Gastrocnemius medialis (tissue), 4 donors: ENCODE measurements at places on chromosomes 4 and X. TPM values are rescaled to one million over a fixed set of nuclear protein-coding genes. Genes with fewer than 3 reads are reported as not detected.

DNA sequence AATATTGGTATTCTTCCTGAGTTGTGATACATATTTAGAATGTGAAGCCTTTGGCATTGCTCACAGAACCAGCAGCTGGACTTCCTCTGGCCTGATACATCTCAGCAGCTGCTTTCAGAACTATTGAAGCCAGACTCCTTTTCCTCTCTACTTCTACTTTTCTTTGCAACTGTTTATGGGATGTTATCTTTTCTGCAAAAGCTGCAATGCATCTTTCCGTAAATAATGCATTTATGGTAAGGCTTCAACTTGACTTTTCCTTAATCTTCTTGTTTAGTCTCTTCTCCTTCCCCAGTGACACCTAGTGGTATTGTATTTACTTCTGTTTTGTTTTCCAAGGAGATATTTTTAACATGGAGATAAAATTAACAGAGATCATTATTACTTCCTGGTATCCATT lies 1548.7 kb downstream of the PCDH7 start:
- DNase-seq, result no peak

- no peak for DNase-seq
Measured at GRCh38 chr4:154719087-154719486, 24.7 kb upstream of the LRAT start.

GRCh38 chrX:37424000-37424429 lies 74.9 kb downstream of the PRRG1 start:
- DNase-seq, result no peak

DRP2 gene
- total RNA-seq, result not detected

SPANXB1 gene
- not detected for total RNA-seq

DNA sequence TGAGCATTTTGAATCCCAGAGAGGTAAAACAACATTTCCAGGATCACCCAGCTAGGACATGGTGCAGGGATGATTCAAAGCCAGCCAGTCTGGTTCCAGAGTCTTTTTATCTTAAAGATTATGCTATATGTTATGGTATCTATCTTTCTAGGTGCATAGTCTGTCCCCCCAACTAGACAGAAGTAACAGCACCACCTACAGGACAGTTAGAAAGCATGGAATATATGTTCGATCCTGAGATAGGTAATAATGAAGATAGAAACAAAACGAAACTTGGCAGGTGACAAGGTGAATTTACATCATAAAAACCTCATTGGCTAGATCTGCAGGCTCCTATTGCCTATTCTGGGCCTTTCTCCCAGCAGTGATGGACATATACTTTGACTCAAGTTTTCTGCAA lies 723.2 kb downstream of the SMARCA1 start:
- DNase-seq, result no peak

- no peak for DNase-seq
Measured at GRCh38 chrX:10240918-10241317, 84.1 kb downstream of the CLCN4 start.

- DNase-seq, result no peak
Measured at GRCh38 chrX:99820197-99820596, 589.9 kb downstream of the PCDH19 start.

NAA11 gene
- total RNA-seq, result not detected

DNA sequence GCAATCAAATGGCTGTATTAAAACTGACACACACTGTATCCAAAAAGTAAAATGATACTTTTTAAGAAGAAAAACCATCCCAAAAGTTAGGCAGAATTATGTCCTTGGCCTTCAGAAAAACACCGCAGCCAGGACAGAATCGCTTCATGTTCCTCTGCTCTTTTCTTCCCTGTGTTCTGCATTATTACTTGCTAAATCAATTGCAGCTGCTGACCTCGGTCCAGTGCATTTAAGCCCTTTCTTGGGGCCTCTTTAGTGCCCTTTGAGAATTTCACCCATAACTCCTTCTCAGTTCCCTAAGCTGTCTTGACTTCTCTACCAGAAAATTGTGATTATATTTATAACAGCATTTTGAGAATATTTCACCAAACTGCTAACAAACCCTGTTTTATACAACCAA lies 696.9 kb downstream of the PCDH7 start:
- no peak for DNase-seq

- DNase-seq, result no peak
Measured at GRCh38 chr4:108213308-108213707, 44.6 kb upstream of the LEF1 start.

DNA sequence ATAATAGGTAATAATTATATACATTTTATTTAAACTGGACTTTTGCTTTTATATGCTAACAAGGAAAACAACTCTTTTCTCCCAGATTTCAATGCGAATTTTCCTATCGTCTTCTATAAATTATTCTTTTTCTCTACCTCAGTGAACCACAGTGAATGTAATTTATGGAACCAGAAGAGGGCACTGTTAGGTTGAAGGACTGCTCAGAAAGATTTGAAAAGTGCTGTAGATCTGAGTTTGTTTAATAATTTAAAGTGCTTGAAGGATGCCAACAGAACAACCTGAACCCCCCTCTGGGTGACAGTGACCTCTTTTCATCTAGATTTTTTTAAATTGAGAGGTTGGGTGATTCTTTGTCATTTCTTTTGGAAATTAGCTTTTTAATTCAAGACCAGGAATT lies 54.9 kb downstream of the PHOX2B start:
- DNase-seq, result no peak

DNA sequence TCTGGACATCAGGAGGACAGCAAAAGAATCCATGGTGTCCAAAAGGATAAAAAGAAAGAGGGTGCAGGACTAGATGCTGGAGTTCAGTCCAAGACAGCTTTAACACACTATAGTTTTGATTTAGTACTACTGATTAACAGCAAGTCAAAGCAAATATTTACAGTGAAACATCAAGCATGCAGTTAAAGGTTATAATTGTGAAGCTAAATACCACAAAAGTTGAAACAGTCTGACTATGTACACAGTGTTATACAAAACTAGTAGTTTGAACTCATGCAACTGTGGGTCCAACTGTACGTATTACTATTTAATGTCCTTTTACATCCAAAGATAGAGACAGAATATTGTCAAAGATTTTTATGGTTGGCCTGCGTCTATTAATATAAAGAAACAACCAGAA lies 57.6 kb downstream of the CHIC2 start:
- no peak for DNase-seq

GABRE gene
- total RNA-seq, result 1.4 TPM

GRCh38 chr4:41189666-41190065 lies 24.7 kb downstream of the APBB2 start:
- no peak for DNase-seq

- no peak for DNase-seq
Measured at GRCh38 chr4:65023883-65024670, 614.8 kb upstream of the TECRL start.

DNA sequence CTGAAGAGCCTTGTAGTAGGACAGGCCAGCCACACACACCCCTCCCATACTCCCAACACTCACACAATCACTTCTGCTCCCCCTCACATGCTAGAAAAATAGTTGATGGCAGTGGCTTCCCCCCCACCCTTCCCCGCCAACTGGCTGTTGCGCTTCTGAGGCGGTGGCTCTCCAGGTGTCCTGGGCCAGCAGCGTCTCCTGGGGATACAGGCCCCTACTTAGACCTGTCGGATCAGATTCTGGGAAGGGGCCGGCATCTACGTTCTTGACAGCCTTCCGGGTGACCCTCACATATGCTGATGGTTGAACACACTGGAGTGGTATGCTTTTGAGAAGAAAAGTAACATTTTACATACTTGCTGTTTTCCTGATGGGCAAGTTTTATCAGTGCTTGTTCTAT lies 39.9 kb downstream of the TNIP2 start:
- DNase-seq, result no peak

- DNase-seq, result no peak
Measured at GRCh38 chr4:57633212-57633859, 523.2 kb upstream of the IGFBP7 start.

DNA sequence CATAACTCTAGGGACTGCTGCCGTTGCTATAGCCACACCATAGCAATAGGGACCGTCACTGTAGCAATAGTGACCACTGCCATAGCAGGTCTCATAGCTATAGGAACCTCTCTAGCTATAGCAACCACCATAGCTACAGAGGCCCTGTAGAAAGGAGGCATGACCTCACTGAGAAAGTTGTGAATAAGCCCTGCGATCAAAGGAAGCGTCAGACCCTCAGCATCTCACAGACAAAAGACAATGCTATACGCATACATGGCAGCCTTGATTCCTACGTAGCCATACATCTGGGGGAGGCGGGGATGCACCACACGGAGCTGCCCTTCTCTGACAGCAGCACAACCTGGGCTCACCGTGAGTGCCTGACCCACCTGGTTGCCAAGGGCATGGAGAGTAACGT lies 88.5 kb downstream of the MTMR1 start:
- no peak for DNase-seq

DNA sequence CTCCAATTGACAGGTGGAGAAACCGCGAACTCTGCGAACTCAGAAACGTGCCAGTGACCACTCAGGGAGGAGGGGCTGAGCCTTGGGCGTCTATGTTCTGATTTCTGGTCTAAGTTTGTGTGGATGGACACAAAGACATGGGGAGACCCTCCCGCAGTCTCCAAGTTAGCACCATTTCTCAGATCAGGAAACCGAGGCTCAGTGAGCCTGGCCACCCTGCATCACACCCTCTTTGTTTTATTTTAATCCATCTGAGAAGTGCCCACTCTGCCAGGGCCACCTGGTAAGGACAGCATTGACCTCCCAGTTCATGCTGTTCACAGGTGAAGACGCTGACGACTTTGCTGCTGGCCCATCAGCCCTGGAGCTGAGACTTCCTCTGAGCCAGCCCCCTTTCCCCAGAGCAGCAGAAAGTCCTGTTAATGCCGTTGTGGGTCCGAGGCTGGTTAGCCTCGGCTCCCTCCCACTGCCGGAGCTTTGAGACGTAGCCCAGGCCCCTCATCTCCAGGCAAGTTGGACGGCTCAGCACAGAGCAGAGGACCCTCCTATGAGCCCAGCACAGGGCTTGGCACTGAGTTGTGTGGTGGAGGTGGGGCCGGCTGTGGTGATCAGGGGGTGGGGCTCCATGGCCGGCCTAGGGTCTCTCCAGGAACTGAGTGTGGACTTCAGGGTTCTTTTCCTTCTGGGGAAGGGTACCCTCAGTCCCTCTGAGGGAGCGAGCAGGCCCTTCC lies 43.7 kb downstream of the PSAPL1 start:
- no peak for DNase-seq

- no peak for DNase-seq
Measured at GRCh38 chr4:152680988-152681603, 1.3 kb upstream of the TMEM154 start.

DNA sequence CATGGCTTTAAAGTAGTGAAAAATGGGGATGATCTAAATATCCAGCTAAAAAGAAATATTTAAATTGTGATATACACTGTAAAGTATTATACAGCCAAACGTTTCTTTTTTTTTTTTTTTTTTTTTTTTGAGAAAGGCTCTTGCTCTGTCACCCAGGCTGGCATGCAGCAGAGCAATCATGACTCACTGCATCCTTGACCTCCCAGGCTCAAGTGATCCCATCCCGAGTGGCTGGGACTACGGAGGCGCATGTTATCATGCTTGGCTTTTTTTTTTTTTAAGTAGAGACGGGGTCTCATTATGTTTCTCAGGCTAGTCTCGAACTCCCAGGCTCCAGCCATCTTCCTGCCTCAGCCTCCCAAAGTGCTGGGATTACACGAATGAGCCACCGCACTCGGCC lies 17.1 kb downstream of the SMIM14 start:
- peak; percentile 13 for DNase-seq

GRCh38 chr4:103895876-103896465 lies 176.2 kb upstream of the TACR3 start:
- no peak for DNase-seq

- no peak for DNase-seq
Measured at GRCh38 chr4:126541820-126542219, 1090.9 kb upstream of the INTU start.

REST gene
- total RNA-seq, result 22.6 TPM

DNA sequence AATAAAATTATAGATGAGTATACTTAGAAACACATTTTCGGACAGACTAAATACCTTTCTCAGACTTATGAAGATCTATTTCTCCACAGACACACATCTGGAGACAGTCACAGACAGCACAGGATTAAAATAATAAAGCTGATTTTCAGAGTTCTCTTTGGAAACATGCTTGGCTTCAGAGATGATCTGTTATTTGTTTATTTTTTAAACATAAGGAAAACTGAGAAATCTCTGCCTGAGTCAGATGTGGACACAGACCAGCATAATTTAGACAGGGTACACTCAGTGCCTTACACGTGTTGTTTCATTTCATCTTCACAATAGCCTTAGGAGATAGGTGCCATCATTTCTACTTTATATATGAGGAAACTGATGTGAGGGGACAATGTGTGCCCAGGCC lies 92.1 kb downstream of the SLC9A7 start:
- no peak for DNase-seq

DNA sequence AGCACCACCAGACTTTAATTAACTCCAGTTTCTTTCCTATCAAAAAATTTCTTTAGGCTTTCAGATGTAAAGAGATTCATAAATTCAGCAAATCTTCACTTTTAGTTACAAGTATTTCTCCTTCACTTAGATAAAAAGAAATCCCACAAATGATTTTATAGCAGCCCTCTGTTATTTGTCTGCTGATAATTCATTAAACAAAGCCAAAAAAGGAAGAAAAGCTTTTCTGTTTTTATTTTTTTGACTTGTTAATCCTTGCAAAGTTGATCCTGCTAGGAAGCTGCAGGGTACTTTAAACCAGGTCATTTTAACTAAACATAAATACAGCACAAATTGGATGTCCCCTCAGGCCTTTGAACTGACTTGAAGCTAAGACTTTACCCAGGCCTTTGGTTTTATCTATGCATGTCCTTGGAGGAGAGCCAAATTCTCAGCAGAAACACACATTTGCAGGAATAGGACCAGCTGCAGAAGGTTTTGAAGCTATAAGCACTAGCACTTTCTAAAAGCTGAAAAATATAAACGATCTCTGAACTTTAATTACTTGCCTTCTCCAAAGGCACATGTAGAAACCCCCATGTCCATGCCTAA lies 57.5 kb downstream of the PCDH18 start:
- DNase-seq, result no peak

- DNase-seq, result no peak
Measured at GRCh38 chrX:20668550-20668949, 401.8 kb upstream of the RPS6KA3 start.

- DNase-seq, result no peak
Measured at GRCh38 chrX:132369617-132370326, 119.1 kb downstream of the MBNL3 start.

MED14 gene
- total RNA-seq, result 24.3 TPM

DNA sequence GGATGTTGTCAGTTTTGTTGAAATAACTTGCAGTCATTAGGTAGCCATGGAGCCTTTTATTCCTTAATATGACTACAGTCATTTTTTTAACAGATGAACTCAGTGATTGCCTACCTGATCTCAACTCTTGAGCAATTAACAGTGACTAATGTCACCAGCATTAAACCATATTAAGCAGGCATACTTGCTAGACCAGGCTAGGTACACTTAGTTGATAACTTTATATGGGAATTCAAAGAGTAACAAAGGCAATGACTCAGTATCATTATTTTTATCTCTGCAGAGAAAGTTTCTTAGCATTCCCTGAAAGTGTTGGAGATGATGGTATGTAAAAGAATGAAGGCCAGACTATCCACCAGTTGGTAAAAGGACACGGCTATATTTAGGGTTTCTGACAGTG lies at the start of gene C4orf54:
TSS of gene C4orf54 (minus strand) at position 31 of the 400 bp plus-strand sequence. CDS start 3,180 bp downstream, outside the sequence.
- no peak for DNase-seq

- no peak for DNase-seq
Measured at GRCh38 chr4:38309471-38309870, 349.3 kb downstream of the PTTG2 start.
